ENCODE measurements at places on chromosomes 2 and 18.

- no peak for DNase-seq
These were observed 280.8 kb upstream of the NRP2 start for GRCh38 chr2:205401511-205401910.

DNA sequence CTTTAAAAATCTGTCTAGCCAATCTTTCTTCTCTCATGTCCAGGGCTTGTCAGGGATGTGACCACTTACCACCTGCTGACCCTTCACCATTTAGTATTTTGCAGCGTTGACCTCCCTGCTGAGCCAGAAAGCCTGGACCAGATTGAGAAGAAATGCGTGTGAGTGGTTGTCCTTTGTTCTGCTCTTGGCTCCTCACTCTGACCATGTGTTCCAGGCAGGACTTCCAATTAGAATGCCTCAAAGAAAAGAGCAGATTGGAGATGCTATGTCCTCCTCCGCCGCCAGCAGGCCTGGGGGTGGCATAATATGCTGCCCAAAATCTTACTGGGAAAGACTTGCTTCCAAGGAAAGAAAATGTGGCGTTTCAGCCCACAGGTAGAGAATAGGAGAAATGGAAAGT lies 894.1 kb downstream of the SLC4A3 start:
- DNase-seq = no peak

DNA sequence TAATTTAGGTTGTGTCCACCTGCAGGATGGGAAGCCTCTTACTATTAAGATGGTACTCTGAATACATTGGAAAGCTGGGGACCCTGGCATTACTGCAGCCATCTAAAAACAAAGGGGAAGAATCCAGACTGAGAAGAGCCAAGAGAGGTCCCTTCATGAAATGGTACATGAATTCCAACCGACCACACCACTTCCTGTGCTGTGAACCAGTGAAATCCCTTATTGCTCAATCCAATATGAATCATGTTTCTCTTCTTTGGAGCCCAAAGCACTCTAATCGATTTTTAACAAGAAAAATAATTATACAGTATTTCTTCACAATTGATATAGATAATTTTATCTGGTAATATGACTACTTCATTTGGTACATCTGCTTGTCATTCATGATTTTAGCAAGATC lies 479.7 kb upstream of the RAB6C start:
- no peak for DNase-seq

DNA sequence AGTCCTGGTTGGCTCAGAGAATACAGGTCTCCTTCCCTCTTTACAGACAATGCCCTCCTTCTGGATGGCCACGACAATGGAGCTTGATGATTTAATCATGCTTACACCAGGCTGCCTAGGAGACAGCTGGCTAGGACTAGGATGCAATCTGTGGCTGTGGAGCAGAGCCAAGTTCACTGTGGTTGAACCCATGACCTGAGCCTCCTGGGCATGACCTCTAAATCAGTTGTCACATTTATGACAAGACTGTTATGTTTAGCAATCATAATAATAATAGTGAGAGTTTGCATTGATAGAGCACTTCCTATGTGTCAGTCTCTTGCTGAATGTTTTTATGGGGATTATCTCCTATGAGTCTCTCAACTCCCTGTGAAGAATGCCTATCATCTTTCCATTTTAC lies 244.1 kb downstream of the ICOS start:
- DNase-seq = no peak

DNA sequence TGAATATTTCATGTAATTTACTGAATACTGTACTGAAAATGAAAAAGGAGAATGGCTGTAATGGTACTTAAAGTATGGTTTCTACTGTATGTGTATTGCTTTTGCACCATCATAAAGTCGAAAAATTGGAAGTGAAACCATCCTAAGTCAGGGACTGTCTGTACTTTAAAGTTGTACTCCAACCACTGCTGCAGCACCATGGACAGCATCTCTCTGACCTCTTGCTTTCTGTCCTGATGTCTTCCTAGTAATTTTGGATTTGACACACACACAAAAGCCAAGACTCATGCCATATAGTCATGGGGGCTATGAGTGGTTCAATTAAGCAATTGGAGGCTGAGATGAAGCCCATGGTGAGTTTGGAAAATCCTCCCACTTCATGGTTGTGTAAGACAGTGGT lies 256.3 kb upstream of the PKDCC start:
- DNase-seq = no peak

DNA sequence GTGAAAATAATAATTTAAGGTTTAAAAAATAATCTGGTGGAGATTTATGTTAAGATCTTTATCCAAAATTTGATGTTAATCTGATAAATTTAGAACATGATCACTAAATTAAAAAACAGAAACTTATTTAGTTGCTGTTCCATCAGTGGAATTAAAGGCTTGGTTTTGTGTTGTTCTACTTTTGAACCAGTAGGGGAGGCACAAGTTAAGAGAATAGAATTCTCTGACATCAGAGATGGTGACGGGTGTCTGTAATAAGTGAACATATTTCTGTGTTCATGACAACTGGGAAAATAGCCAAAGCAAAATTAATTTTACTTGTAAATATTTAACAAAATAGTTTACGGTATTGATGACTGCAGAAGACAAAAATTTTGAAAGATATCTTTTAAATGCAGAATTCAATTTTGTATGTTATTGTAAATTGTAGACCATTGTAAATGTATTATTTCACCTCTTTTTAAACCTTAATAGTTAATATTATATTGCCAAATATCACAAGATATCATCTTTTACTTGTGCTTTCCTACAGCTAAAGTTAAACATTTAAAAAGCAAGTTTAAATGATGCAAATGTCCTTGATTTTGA lies 106.0 kb downstream of the UBR3 start:
- no peak for DNase-seq

Measured in CD4-positive, alpha-beta T cell treated with Interleukin-6 for 4 hours (primary cell).